Stimulated activated naive CD8-positive, alpha-beta T cell treated with anti-CD3 and anti-CD28 coated beads, Interleukin-15, Interleukin-2, amounts not matched to agents 100 U/mL and 50 U/mL, for 24 hours (primary cell): ENCODE measurements at places on chromosomes 11 and 22.

GRCh38 chr11:68327586-68328370 is 15.4 kb downstream of the LRP5 start:
- DNase-seq = no peak

DNA sequence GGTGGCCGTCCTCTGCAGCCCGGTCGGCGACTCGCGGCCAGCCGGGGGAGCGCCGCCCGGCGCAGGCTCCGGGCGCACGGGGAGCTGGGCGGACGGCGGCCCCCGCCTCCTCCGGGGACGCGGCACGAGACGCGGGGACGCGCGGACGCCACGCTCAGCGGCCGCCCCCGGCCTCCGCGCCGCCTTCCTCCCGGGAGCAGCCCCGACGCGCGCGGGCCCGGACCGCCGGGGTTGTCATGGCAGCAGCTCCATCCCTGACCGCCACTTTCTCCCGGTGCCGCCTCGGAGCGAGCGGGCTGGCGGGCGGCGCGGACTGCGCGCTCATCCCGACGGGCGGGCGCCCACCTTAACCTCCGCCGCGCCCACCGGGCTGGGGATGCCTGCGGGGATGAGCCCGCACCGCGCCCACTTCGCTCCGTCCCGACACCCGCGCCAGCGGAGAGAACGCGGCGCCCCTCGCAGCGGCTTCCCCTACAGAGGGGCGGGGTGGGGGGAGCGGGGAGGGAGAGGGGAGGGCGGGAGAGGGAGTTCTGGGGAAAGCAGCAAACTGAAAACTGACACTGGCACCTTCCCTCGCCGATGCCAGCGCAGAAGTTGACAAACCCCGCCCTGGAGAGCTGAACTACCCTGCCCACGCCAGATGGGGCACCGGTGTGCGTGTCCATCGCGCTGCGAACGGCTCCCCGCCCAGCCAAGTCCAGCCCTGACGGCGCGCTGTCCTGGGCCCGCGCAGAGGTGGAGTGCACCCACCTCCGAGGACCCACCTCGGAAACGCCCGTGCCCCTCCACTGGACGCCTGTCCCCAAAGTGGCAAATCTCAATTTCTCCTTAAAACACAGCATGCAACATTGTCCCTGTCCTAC is 588.4 kb downstream of the OPCML start:
- DNase-seq = no peak

- DNase-seq = no peak
Observed at GRCh38 chr11:104897891-104898684, at the start of gene CASP12. TSS of gene CASP12 (minus strand) at chr11:104898460.

DNA sequence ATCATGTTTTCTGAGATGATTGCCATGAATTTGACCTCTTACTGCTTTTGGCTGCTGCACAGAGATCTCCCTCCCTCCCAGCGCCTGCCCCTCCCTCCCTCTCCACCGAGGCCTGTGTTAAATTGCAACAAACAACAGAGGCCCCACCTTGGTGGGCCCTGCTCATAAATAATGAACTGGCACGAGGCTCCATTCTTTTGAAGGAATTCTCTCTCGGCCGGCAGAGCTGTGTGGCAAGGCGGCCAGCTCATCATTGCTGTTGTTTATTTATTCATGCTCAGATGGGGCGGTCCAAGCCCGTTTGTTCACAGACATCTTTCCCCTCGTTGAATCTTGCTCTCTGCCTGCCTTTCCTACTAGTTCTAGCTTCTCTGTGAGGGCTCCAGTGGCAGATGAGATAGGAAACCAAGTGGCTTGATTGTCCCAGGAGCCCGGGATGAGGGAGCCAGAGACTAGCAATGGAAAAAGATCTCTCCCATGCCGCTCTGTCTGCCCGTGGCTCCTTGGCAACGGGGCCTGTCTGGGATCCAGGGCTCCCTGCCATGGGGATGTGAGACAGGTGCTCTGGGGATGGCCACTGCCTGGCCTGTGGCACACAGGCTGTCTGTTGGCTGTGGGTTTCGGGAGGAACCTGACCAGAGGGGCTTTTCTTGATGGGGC is 192.6 kb downstream of the DSCAML1 start:
- no peak for DNase-seq

GRCh38 chr11:127448101-127448500 is 447.5 kb upstream of the KIRREL3 start:
- no peak for DNase-seq

DNA sequence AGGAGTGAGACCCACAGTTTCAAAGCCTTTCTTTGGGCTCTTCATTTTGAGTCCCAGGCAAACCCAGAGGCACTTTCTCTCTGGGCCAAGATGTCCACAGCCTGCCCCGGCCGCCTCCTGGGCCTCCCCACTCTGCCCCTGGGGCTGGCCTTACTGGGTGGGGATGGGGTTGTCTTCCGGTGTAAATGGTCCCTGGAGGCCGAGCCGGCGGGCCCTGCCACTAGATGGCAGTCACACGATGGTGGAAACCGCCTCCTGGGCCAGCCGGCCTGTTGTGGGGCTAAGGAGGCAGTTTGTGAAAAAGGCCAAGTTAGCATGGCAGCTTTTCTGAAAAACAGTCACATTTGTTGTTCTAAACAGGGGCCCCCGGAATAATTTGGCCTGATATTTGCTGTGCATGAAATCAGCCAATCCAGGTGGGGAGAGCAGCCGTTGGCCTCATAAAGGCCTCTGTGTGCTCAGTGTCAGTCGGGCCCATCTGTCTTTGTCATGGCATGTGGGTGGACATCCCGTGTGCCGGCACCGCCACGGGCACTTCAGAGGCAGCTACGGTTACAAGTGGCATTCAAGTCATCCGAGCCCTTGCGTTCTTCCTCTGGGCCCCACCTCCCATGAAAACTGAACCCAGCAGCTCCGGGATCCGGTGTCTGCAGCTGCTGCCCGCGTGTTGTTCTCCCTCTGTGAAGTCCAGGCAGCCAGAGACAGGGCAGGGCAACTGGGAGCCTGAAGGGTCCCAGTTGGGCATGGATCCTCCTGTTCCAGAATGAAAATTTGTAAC is 6.5 kb downstream of the MRPL23 start:
- DNase-seq = no peak

DNA sequence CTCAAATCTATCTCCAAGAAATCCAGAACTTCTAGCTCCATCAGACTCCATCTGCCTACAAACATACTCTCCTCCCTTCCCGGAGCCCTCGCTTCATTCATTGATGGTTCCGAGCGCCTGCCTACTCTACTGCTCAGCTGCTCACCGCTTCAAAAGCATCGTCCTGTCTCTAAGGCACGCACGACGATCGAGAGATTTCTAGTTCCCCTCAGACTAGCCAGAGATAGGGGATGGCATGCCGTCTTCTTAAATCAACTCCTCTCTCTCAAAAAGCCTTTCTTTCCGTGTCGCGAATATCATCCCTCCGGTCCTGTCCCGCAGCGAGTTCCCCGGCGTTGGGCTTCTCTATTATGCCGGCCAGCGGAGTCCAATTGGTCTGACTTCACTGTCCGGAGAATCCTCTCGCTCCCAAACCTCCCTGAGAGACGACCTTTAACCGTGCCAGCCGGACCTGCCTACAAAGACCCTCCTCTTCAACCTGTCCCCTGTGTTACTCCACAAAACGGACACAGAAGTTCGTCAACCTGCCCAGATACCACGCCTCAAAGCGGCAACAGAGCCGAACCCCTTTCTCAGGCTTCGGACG is 592 bp downstream of the EEF1G start:
- no peak for DNase-seq
